ENCODE measurements at places on chromosomes 16 and 17. TPM values are rescaled to one million over a fixed set of nuclear protein-coding genes. Genes with fewer than 3 reads are reported as not detected.

Gene HBA1
- total RNA-seq = not detected

Gene HSD11B2
- not detected for total RNA-seq

Gene KRT26
- not detected for total RNA-seq

Gene ASPHD1
- total RNA-seq = 22.0 TPM

Gene RAB26
- total RNA-seq = not detected

Gene LMF1
- 14.1 TPM for total RNA-seq

DNA sequence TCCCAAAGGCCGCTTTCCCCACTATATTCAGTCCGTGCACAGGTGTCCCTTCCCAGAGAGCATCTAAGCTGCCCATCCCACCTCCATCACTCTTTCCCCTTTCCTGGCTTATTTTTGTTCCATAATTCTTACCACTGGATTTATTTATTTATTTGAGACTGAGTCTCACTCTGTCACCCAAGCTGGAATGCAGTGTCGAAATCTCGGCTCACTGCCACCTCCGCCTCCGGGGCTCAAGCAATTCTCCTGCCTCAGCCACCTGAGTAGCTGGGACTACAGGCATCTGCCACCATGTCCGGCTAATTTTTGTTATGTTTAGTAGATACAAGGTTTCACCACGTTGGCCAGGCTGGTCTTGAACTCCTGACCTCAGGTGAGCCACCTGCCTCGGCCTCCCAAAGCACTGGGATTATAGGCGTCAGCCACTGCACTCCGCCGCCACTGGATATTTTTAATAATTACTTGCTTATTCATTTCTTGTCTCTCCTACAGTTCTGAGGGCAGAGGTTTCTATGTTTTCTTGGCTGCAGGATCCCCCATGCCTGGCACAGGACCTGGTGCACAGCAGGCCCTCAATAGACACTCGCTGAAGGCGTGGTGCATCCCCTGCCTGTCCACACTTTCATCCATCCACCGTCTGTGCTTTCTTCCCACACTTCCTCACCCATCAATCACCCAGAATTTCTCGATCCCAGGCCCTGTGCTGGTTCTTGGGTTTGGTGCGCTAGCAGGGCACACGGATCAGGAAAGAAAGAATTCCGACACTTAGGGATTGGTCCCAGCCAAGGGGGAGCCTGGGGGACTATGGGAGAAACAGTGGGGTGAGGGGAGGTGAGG is 9.9 kb upstream of the ADGRG1 start:
- no peak for DNase-seq

DNA sequence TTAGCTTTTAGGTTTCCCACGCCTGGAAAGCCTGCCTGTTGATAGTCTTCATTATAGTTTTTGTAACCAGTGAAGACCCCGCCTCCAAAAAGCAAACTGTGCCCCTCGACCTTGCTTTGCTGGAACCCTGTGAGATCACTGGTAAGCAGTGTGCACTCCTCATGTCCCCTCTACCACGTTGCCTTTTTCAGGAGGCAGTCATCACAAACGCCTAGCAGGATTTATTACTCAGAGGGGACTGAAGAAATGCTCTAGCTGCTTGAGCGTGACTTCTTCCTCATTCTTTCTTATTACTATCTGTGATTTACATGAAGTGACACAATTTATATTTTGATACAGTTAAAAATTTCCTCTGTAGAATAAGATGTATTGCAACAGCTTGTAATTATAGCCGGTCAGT is 6.5 kb upstream of the KRTAP3-1 start:
- no peak for DNase-seq

GRCh38 chr17:56642424-56642823 is 48.9 kb downstream of the NOG start:
- no peak for DNase-seq

GRCh38 chr16:51312363-51313150 is 161.5 kb upstream of the SALL1 start:
- no peak for DNase-seq

GRCh38 chr17:16121915-16122314 is 93.4 kb downstream of the NCOR1 start:
- DNase-seq = no peak

DNA sequence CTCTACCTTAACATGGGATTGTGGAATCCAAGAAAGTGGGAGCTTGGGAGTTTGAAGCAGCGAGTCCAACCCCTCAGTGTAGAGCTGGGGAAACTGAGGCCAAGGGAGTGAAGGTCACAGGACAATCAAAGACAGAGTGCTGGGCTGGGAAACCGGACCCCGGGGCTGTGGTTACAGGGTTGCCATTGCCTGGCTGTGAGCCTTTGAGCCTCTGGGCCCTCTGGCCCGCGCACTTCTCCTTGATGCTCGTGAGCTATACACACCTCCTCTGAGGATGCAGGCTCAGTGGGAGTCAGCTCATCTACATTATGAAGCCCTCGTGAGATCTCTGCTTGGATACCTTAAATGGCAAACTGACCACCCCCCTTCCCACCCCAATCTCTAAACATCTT is 2.1 kb downstream of the ABCC3 start:
- no peak for DNase-seq

DNA sequence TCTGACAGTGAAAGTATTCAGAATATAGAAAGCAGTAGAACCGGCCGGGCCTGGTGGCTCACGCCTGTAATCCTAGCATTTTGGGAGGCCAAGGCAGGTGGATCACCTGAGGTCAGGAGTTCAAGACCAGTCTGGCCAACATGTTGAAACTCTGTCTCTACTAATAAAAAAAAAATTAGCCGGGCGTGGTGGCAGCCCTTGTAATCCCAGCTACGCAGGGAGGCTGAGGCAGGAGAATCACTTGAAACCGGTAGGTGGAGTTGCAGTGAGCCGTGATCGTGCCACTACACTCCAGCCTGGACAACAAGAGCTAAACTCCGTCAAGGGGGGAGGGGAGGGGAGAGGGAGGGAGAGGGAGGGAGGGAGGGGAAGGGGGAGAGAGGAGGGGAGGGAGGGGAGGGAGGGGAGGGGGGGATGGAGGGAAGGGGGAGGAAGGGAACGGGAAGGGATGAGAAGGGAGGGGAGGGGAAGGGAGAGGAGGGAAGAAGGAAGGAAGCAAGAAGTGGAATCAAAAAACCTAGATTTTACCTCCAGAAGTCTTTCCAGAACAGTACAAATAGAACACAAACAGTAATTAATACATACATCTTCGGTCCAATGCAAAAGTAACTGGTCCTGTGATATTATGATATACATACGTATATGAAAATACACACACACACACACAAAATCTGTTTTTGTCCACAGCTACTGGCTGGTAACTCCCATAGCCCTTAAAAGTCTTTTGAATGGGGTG is 10.9 kb upstream of the NT5C start:
- no peak for DNase-seq

DNA sequence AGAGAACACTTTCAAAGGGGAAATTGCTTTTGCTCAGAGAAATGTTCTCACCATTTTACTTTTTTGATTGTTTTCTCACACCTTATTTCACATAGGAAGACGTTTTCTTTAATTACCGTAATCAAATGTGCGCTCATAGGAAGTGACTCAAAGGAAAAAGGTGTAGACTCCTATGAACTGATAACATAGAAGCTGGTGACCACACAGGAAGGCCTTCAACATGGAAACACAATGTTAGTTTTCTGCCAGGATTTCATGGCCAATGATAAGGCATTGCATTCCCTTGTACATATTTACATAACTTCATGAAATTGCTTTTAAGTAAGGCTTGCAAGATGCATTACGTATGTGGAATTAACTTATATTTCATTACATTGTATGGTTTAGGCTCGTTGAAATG is 40.9 kb upstream of the KCNJ16 start:
- no peak for DNase-seq

- DNase-seq = peak; percentile 33
Measured at GRCh38 chr17:80260791-80261158, at the start of gene RNF213. Gene RNF213, plus strand, starts transcription at chr17:80260852. Its CDS starts 2,830 bp downstream, at chr17:80263682.

DNA sequence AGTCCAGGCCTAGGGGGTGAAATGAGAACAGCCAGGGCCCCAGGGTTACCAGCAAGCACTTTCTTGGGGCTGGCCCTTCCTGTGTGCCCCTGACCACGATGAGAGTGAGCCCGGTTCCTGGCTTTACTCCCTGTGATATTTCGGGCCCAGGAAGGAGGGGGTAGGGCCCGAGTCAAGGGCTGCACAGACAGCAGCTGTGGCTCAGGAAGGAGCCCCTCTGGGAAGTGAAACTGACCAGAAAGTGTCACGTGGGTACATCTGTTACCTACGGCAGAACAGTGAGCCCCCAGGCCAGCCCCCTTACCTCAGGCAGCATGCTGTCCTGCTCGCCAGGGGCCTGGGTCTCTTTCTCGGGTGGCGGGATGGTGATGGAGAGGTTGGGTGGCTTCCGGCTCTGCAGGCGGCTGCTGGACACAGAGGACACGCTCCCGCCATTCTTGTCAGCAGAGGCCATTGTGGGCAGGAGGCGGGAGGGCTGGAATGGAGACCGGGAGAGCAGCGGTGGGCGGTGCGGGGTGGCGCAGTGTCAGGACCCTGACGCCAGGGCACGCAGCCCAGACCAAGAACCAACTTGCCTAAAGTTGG is 13.8 kb downstream of the AANAT start:
- no peak for DNase-seq

DNA sequence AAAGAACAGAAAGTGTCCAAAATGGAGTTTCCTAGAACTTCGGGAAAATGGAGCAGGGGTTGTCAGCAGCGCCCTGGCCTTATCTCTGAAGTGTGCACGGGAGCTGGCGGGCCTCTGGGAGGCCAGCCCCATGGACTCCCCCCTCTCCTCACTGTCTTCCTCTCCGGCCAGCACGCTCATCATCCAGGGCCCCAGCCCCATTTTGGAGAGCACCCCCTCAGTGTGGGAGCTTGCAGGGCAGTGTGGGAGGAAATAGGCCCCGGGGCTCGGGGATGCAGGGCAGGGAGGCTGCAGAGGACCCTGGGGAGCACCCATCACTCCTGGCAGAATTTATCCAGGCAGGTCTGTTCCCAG is 4.9 kb upstream of the PABPN1L start:
- no peak for DNase-seq

- no peak for DNase-seq
Measured at GRCh38 chr17:17497065-17497844, 1.1 kb upstream of the RASD1 start.

DNA sequence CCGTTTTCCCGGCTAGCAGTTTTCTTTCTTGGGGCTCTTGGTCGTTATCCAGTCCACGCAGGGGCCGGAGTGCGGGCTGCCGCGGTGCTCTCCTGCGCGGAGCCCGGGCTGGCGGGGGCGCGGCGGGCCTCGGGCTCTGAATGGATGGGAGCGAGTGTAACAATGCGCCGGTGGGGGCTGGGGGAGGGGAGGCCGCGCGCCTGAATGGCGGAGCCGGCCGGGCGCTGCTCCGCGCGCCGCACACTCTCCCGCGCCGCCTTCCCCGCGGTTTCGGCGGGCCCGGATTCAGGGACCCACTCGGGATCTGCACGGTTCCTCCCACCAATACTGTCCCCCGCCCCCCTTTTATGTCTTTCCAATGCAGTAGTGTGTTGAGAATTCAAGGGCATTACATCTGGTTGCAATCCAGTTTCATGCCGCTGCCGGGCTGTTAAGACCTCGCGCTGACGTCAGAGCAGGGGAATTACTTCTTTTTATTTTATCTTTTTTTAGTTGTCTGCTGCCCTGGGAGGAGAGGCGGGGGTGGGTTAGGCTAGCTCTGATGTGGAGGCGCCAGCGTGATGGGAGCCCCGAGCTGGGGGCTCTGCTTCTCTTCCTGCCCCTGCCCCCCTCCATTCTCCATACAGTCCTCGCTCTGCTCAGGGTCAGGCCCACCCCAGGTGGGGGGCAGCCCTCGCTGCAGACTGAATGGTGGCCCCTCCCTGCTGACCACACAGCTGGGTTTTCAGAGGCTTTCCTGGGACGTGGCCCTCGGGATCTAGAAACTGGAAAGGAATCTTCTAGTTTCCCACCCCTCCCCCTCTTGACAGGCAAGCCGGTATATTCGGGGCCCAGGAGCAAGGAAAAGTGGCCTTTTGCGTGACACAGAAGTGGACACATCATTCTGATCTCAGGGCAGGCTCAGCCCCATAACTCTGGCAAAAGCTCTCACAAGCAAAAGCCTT is 1.8 kb downstream of the RAI1 start:
- peak; percentile 62 for DNase-seq

DNA sequence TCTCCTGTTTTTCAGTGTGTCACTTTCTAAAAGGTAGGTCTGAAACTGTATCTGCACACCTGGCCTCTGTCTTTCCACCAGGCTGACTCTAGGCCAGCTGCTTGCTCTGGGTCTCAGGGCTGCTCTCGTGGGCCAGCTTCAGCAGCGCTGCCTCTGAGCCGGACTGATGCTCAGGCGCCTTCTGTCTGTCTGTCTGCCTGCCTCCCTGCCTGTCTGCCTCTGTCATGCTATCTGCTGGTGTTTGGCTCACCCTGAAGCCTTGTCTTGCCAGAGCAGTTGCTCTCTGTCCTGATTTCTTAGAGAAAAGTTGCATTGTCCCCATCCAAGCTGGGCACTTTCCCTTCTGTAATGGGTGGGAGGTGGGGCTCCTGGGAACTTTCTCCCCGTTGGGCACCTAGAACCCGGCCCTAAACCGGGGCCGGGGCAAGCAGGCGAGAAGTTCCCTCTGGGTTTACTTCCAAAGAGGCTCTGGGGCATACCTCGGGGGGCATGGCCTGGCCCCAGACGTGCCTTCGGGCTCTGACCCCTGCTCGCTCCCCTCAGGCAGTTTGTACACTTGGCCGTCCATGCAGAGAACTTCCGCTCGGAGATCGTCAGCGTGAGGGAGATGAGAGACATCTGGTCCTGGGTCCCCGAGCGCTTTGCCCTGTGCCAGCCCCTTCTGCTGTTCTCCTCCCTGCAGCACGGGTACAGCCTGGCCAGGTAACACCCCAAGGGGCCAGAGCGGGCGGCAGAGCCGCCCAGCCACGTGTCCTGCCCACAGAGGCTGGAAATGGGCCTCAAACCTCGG is 15.9 kb upstream of the ATP6V0C start:
- no peak for DNase-seq

DNA sequence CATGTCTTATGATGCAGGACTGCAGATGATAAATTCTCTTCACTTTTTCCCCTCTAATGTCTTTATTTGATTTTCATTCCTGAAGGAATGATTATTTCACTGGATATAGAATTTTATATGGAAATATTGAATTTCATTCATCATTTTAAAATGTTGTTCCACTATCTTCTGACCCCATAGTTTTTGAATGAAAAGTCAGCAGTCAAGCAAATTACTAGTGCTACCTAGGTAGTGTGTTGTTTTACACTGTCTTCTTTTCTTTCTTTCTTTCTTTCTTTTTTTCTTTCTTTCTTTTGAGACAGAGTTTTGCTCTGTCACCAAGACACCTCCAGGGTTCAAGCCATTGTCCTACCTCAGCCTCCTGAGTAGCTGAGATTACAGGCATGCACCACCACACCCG is 76.9 kb downstream of the WSB1 start:
- DNase-seq = no peak
